ENCODE measurements at places on chromosomes 7 and 10. TPM values are rescaled to one million over a fixed set of nuclear protein-coding genes. Genes with fewer than 3 reads are reported as not detected.

DNA sequence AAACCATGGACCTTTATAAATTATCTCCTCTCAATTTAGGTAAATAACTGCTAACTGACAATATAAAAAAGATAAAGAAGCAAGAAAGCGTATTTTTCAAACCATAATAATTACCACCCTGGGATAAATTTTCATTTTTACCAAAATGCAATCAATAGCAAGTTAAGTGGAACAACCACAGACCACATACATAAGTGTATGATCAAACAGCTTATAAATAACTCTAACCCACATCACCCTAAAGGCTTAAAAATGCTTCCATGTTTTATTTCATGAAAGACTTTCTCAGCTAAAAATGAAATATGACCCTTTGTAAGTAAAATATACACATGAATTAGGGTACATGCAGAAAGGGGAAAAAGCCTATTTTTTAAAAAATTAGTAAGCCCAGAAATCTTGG, 156.5 kb downstream of the SGMS1 start:
- DNase-seq = no peak

DNA sequence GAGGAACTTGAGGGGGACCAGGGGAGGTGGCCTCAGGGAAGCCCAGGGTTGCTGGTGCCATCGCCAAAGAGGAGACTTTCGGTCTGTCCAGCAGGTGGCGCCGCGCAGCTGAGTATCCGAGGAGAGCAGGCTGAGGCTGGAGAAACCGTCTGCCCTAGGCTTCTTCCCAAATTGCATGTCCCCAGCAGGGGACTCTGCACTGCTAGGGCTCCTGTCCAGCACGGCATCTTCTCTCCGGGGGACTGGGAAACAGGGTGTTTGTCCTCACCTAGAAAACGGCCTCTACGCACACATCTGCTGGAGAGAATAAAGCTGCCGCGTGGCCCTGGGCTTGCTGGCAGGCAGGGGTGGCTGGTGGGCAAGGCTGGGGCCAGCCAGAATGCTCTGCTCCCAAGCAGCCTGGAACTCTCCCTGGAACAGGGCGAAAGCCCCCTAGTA, 161.9 kb downstream of the SH2D4B start:
- peak; percentile 85 for DNase-seq

DNA sequence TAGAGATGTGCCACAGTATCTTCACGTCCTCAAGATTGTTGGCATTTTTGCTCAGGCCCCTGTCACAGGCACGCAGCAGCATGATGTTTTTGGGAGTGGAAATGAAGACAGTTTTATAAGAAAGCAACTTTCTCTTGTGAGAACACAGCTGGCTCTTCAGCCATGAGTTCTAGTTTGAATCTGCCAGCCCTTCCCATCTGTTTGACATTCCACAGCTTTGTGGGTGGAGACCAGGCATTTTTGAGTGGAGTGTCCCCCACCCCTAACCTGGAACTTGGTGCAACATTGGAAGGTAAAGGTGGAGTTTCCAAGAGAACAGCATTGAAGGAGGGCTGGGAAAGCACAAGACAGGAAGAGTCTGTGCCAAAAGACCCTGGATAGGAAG, 253.1 kb upstream of the IGFBP3 start:
- no peak for DNase-seq

The WIPF3 gene
- polyA plus RNA-seq = 1.1 TPM

DNA sequence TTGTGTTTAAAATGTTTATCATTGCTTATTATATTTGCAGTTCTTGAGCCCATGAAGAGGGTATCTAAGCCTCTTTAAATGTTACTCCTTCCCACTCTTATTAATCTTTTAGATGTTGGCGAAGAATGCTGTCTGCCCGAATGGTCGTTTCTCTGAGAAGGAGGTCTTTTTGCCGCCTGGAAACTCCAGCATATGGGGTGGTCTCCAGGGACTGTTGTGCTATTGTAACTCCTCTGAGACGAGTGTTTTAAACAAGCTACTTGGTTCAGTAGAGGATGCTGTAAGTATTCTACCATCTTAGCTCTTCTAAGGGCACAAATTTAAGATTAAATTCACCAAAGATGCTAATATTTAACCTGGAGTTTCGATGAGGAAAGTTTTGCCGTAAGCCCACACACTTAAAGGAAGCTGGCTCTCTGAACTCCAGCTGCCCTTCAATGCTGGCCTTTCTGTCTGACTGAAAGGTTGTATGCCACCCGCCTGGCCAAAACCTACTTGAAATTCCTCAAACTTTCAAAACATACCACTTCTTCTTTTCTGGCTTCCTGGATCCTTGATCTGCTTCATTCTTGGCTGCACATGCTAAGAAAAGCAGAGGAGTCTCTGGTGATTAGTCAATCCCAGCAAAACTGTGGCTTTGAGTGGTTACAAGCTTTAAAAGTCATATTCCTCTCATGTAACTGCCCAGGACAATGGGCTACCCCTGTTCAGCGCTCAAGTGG, 74.7 kb downstream of the ABCA13 start:
- no peak for DNase-seq

The HGF gene
- 1.5 TPM for polyA plus RNA-seq

DNA sequence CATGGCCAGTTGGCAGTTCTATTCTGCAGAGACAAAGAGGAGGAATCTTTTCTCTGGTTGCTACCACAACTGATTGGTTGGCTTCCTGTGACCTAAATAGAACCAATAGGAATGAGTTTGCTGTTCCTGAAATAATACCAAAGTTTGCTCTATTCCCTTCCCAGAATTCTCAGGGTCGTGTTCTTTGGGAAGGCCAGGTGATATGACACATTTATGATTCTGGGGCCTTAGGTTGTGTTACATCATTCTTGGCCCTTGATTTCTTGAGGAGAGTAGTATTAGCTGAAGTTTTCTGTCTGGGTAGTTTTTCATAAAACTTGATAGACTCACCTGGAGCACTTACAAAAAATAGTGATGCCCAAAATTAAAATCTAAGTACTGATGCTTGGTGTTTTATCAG, 171.9 kb downstream of the LRRC4 start:
- no peak for DNase-seq

DNA sequence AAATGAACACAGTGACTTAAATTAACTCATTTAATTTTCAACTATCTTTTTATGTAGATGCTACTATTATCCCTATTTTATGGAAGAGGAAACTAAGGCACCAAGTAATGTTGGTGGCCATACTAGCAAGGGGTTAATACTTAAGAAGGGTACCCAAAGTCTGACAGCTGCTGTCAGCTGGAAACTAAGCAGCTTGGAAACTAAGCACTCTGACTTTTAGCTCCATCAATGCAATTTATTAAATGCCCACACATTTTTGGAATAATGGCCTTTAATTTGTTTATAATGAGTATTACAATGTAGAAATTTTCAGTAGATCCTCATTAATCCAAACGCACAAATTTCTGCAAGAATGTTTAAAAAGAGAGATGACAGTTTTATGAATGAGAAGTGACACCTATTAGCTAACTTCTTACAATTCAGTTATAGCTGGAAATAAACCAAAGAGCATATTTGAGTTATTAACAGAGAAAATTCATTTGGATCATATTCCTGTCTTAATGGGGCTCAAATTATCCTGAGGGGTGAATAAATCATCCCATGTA, 483.1 kb upstream of the MBL2 start:
- DNase-seq = no peak

- DNase-seq = no peak
Measured at GRCh38 chr10:6411436-6411835, 168.6 kb downstream of the PRKCQ start.

DNA sequence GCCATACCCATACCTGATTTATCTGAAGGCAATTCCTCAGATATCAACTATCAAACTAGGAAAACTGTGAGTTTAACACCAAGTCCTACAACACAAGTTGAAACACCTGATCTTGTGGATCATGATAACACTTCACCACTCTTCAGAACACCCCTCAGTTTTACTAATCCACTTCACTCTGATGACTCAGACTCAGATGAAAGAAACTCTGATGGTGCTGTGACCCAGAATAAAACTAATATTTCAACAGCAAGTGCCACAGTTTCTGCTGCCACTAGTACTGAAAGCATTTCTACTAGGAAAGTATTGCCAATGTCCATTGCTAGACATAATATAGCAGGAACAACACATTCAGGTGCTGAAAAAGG, 69.0 kb upstream of the RSBN1L start:
- no peak for DNase-seq

DNA sequence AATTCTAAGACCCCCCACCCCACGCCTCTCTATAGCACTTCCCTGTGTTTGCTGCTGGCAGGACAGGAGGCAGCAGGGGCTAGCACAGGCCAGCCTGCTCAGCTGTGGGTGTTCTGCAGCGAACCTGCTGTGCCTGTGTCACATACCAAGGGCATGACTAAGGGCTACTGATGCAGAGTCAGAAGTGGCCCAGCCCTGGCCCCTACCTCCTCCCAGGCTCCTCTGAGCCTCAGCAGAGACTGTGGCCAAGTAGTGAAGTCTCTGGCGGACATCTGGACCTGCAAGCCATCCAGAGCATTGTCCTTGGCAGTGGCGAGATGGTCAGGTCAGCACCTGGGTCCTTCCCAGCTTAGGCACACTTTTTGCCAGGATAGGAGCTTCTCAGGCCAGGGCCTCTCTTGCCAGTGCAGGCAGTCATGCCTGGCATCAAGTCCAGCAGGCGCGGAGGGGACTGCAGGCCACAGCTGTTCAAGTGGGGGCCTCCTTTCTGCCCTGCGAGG, 116.3 kb upstream of the RET start:
- no peak for DNase-seq
